ENCODE measurements at places on chromosomes 16 and 17.

DNA sequence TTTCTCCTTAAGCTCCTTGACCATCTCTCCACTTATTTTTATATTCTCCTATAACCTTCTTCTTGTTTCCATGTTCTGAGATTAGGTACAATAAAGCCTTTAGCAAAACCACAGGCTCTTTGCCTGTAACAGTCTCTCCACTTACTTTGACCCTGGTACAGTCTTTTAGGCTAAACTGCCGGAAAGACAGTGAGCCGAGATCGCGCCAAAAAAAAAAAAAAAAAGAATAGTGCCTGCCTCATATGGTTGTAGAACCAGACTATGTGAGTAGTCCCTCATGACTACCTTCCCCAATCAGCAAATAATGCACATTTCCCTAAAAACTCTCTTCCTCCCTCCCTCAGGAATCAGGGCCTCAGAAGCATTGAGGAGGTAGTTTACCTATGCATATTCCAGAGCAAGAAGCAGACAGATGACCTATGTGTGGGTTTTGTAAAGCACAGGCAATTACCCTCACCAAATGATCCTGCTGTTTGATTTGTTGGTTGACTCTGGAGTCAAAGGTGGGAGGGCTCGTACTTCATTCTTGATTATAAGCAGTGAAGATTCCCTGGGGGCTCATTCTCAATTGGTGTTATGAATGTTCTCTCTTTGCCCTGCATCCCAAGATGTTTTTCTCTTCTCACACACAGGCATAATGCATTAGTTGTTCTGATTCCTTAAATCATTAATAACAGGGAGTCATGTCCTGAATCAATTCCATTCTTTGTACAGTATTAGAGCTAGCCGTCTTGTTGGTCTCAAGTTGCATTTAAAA is 8.9 kb upstream of the NME1 start:
- no peak for DNase-seq

GRCh38 chr16:4260360-4260759 is 12.5 kb downstream of the TFAP4 start:
- DNase-seq, result no peak

GRCh38 chr16:83728492-83728891 is 79.3 kb upstream of the HSBP1 start:
- no peak for DNase-seq

GRCh38 chr16:7325834-7326233 is 6.8 kb upstream of the RBFOX1 start:
- DNase-seq, result no peak

DNA sequence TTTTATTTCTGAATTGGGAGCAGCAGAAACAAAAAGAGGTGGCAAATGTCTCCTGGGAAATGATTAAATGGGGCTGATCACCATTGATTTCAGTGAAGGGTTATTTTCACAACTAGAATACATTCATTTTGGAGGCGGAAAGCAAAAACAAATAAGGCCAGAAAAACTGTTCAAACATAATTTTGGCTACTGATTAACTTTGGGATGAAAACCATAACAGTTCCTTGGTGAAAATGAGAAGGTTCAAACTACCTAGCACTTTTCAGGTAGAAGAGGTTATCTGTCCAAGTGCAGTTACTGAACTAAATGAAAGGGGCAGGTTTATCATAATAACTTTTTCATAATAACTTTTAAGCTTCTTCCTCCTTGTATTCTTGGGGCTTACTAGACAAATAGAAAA is 718.5 kb downstream of the CDH11 start:
- DNase-seq, result no peak

DNA sequence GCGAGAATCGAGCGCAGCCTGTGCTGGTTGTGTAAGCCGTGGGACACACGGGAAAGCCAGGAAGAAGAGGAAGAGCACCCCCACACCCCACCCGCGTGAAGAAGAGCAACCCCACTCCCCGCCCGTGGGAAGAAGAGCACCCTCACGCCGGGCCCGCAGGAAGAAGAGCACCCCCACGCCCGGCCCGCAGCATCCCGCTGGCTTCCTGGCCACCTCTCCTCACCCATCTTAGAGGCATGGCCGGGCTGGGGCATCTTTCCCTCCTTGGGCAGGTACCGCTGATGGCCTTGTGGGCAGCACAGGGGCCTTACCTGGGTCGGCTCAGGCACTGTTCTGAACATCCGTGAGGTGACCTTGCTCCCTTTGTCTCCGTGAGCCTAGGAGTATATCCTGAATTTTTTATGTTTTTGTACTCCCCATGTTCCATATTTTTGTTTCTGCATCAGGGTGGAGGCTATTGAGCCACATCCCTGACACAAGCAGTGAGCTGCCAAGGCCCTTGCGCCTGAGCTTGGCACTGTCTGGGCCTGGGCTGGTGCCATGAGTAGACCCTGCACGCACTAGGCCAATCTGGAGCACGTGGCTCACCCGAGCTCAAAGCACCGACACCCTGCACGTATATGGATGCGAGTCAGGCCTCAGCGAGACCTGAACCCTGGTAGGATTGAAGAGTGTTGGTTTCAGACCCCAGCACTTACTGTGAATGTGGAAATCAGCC is 71.4 kb upstream of the KCTD5 start:
- DNase-seq, result no peak

GRCh38 chr16:22189473-22190080 is 16.5 kb upstream of the EEF2K start:
- DNase-seq, result no peak

DNA sequence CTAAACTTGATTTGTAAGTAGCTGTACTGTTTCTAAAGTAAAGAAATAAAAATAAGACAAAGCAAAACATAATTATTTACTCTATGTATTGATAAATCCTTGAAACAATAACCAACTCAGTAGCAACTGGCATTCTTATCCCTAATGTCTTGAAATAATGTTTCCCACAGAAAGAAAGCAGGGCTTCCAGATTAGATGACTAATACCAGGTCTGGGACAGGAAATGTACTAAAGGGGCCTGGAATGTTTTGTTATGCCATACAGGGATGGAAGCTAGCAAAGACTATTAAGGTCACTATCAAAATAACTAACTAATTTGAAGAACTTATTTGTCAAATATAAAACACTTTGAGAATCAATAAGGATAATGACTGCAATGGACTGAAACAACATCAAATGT is 82.1 kb downstream of the CFDP1 start:
- no peak for DNase-seq

DNA sequence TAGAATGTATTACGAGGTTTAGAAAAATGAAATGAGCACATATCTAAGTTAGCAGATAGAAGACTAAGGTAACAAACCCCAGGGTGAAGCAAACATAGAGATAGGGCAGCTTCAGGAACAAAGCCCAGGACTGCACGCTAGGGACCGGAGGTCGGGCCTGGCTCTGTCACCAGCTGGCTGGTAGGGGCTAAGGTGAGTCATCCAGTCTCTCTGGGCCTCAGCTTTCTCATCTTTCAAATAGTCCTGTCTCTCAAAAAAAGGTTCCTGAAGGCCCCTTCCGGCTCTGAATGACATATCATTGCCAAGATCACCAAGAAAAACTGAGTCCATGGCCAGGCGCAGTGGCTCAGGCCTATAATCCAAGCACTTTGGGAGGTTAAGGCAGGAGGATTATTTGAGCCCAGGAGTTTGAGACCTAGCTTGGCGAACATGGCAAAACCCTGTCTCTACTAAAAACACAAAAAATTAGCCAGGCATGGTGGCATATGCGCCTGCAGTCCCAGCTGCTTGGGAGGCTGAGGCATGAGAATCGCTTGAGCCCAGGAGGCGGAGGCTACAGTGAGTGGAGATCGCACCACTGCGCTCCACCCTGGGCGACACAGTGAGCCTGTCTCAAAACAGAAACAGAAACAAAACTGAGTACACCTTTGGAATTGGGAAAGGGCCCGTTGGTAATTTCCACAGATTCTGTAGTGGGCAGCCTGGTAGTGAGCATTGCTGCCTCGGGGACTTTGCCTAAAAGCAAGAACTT is 26.0 kb downstream of the PKD1L3 start:
- no peak for DNase-seq

DNA sequence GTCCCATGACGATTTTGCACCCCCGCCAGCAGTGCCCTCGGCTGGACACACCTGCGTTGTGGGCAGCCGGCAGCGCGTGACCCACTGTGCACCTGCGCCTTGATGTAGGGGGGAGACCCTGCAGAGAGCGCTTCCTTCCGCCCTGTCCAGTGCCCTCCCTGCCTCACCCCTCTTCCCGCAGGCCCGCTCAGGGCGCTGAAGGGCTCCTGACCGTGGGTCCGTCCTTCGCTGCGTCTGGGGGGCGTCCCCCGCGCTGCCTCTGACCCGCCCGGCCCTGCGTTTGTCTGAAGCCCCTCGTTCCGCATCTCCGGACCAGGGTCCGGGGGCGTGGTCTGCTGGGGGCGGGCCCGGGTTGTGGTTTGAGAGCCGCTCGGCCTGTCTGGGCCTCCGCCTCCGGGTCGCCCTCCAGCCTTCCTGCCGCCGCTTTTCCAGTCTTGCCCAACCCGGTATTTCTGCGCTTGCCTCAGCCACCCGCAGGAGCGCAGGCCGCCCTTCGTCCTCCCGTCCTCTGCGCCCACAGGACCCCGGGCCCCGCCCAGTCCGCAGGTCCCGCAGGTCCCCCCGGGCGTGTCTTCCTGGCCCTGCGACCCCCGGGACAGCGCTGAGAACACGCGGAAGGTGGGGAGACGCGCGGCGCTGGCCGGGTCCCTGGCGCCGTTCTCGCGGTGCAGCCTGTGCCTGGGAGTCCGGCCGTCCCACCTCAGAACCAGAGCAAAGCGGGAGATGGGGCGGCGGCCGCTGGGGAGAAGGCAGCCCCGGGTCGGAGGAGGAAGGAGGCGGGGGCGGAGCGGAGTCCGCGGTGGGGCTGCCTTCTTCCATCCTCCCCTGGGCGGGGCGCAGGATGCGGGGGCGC is 4.0 kb upstream of the IL17C start:
- DNase-seq, result peak; percentile 53

DNA sequence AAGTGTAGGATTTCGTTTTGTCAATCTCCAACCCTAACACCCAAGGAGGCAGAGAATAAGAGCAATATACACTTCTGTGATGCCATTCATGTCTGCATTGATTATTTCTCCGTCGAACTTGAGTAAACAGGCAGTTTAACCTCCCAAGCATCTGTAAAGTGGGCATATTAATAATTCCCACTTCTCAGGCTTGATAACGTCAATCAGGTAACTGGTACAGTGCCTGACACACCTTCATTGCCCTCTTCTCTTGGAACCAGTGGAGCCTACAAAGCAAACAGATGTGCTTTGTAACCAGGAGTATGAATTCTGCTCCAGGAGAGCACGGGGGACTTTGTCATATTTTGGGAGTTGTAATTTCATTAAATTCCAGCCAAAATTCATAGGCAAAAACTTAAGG is 32.5 kb upstream of the PLCG2 start:
- DNase-seq, result no peak

- no peak for DNase-seq
Measured at GRCh38 chr17:10894220-10894619, 56.3 kb upstream of the PIRT start.

- DNase-seq, result no peak
Measured at GRCh38 chr16:54673313-54673712, 257.4 kb upstream of the IRX5 start.

DNA sequence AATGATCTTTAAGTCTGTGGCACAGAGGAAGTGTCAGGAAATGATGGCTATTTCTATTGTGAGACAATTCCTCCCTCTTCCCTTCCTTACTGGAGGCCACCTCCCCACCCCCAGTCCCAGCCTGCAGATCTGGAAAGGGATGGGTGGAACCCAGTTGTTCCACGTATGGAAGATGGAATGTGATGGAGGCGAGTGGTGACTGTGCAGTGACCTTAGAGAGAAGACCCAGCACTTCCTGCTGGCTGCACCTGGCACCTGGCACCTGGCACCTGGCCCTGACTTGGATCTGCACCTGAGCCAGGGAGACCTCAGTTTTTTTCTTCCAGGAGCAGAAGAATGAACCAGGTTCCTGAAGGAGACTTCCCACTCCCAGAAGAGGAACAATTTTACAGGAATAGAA is 33.0 kb upstream of the TMC5 start:
- DNase-seq, result no peak

DNA sequence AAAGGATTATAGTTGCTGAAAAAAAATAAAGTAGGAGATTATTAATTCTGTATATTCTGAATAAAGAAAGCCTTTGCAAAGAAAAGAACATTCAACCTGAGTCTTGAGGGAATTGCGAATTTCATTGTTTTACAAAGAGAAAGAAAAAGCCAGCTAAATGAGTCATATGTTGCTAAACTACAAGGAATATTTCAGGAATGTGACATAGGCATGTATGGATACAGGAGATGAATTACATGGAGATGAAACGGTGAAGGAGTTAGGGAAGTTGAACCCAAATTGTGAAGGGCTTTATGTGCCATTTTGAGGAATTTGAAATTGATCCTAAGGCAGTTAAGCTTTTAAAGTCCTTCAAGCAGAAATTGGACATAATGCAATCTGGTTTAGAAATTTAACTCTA is 177.3 kb upstream of the RBL2 start:
- no peak for DNase-seq

- no peak for DNase-seq
Measured at GRCh38 chr17:76998839-76999238, 130.6 kb downstream of the MGAT5B start.

DNA sequence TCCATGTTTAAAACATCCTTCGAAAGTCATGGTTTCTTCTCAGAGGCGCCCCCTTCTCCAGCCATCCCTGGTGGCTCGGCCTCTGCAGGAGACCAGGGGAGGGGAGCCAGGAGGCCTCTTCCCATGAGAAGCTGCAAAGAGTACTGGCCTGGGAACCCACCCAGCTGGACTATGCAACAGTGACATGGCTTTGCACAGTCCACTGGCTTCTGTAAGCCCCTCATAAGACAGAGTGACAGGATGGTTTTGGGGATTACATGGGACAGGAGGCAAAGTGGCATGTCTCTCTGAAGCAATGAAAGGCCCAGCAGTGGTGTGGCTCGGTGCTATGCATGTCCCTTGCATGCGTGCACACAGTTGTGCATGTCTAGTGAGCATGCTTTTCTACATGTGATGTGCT is 99.5 kb downstream of the C16orf78 start:
- no peak for DNase-seq

DNA sequence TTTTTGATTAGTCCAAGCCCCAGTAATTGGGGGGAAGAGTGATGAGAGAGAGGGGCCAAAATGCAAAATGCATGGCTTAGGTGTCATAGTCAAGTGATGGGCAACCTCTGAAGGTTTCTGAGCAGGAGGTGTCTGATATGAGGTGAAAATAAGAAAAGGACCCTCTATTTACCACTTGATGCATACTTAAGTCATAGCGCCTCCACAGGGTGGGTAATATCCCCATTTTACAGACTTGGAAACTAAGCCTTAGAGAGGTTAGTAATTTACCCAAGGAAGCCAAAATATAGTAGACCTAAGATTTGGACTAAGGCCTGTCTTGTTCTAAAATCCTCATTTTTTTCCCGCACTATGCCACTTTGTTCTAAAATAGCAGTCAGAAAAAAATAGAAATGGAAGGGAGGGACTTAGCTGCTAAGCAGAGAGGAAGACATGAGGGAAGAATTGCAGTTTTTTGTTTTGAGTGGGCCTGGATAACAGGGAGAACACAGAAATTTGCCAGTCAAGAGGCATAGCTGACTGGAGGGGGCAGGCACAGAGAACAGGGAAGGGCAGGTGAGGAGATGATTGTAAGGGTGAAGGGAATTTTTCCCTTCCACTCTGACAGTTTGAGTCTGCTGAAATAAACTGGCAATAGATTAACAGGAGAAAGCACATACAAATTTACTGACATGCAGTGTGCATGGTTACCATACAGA is 2.3 kb upstream of the GRB2 start:
- no peak for DNase-seq

- DNase-seq, result no peak
Measured at GRCh38 chr16:65196420-65197075, 74.7 kb upstream of the CDH11 start.

GRCh38 chr16:1691276-1691675 is 13.2 kb downstream of the JPT2 start:
- no peak for DNase-seq

Measured in activated CD8-positive, alpha-beta memory T cell treated with anti-CD3 and anti-CD28 coated beads for 1 hour (primary cell).